ENCODE measurements at places on chromosomes 16 and 17.

DNA sequence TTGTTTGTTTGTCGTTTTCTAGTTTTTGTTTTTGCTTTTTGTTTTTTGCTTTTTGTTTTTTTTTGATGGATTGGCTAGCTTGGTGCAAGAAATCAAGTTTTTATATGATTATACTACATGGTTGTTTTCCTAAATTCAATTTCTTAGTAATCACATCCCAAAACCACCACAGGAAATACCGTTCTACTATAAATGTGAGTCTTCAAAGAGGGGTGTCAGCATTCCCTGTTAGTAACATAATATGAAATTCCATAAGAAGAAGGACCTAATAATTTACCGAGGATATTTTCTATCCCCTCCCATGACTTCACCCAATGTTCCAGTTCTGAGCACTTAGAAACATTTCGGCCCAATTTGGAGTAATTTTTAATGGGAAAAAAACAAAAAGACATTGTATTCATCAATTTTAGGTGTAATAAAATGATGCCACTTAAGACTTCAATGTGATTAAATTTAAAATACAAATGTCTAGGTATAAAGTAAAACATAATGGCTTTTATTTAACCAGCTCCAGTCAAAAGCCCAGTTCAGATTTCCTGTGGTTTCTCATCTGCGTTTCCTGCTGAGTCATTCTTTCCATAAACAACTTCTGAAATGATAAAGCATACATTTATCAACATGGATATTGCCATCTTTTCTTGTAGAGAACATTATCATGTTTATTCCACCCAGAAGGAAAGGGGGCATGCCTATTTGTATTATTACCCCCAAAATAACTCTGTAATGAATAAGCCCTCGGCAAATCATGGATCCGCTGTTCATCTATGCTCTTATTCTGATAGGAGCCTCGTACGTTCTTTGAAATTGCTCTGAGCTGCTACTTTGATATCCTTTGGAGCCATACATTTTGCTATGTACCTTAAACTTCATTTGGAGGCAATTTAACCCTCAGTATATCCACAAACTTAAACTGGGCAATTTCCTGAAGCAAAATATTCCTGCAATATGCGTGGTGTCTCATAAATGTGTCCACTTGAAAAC lies 28.1 kb downstream of the HSBP1 start:
- no peak for DNase-seq

- DNase-seq = no peak
Measured at GRCh38 chr17:73650617-73651200, 6.5 kb upstream of the SDK2 start.

- DNase-seq = no peak
Measured at GRCh38 chr17:43570518-43570928, 24.4 kb upstream of the ETV4 start.

DNA sequence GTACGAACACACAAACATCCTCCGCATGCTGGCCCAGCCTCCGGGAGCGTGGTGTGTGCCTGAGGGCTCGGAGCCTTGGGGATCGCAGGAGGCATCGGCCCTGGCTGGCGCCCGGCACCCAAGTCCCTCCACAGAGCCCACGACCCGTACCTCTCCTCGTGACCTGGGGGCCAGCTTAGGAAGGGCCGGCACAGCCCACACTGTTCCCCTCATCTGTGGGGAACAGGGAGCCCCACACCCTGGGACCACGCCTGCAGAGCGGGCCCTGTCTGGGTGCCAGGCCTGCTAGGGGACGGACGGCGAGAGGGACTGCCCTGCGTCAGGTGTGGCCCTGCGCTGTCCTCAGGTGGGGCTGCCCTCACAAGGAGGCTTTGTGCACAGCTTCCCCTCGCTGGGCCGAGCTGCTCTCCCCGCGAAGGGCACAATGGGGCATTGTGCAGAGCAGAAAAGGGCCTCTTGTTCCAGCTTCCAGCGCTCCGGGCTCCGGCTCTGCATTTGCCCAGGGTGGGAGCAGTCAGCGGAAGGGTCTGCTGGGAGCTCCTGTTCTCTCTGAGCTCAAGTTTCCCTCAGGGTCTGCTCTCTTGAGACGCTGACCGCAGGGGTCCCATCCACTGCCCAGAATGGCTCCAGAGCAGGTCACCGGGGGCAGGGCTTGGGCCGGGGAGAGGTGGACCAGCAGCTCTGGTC lies 1.7 kb upstream of the LMF1 start:
- no peak for DNase-seq

DNA sequence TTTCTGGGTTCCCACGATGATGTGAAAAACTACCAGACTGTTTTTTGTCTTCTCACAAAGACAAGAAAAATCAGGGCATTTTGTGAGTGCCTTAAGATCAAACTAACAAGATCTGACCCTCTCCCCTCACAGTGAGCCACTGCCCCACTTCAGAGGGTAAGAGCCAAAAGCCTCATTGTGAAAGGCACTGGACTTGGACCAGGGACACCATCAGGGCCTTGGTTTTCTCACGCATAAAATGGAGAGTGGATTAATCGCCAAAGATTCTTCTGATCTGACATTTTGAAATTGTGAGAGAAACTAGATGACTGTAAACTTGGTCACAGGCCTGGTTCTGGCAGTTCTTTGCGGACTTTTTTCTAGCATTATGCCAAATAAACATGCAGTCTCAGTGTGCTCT lies 21.0 kb upstream of the ENDOV start:
- no peak for DNase-seq

Data from MM.1S (cell line).